ENCODE measurements at places on chromosomes 16 and 17.
A peak's percentile ranks its signal among the peaks of the same experiment; 100 is the strongest.

GRCh38 chr16:56488035-56488434 lies 31.8 kb downstream of the BBS2 start:
- no peak for DNase-seq

- DNase-seq, result no peak
Measured at GRCh38 chr17:2814481-2815341, 18.5 kb downstream of the RAP1GAP2 start.

GRCh38 chr17:41547921-41548843 lies 20.1 kb upstream of the KRT19 start:
- peak; percentile 99 for DNase-seq

GRCh38 chr17:69677130-69677529 lies 262.6 kb downstream of the MAP2K6 start:
- DNase-seq, result no peak

DNA sequence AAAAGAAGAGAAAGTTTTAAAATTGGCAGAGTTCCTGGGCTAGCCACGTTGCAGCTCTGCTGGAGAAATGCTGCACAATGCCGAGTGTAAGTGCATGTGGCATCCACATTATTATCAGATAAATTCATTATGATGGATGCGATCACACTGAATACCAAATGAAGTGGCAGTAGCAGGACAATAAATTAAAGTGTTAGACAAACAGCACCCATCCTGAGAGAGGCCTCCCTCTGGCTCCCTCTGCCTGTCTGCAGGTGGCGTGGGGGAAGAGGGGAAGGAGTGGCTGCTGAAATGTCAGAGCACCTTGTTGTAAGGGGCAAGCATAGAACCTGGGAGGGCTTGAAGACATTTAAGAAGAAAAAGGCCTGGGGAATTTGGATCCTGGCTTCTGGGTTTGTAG lies 324.1 kb downstream of the HAPSTR1 start:
- no peak for DNase-seq

- no peak for DNase-seq
Measured at GRCh38 chr17:82650723-82651122, 2.5 kb upstream of the WDR45B start.

GRCh38 chr16:88634141-88634993 lies 4.0 kb upstream of the IL17C start:
- DNase-seq, result peak; percentile 66
